Activated effector memory CD4-positive, alpha-beta T cell treated with Interleukin-2 at 50 U/mL for 16 hours (primary cell): ENCODE measurements at places on chromosomes 4 and X.

DNA sequence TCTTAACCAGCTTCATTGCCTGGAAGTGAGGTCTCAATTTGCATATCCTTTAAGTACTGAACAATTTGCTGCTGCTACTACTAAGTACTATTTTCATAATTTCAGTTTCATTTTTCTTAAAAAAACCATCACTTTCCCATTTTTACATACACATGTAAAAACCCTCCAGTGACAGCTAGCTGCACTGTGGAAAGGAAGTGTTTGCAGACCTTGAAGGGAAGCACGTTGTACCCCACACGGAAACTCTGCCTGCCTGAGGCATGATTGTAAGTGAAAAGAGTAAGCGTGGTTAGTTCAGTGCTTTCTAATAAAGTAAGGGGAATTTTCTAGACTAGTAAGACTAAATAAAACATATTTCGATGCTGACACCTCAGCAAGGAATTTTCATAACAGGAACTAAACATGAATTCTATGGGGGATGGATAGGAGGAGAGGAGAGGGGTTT lies 103.6 kb downstream of the RAPGEF2 start:
- no peak for DNase-seq

- DNase-seq = peak; percentile 21
These were observed at the start of gene CPE for GRCh38 chr4:165378745-165379677. TSS of gene CPE (plus strand) at chr4:165379008. CDS start at chr4:165379222, 214 bp downstream.

- no peak for DNase-seq
These were observed 11.1 kb downstream of the RASL11B start for GRCh38 chr4:52873191-52873590.

GRCh38 chr4:31045151-31045550 lies 325.0 kb downstream of the PCDH7 start:
- no peak for DNase-seq

- no peak for DNase-seq
These were observed 1260.2 kb upstream of the PCDH7 start for GRCh38 chr4:29459926-29460325.

GRCh38 chrX:53287493-53288138 lies 6.2 kb upstream of the IQSEC2 start:
- DNase-seq = peak; percentile 24

GRCh38 chr4:174215961-174216680 lies 67.3 kb downstream of the FBXO8 start:
- DNase-seq = no peak

DNA sequence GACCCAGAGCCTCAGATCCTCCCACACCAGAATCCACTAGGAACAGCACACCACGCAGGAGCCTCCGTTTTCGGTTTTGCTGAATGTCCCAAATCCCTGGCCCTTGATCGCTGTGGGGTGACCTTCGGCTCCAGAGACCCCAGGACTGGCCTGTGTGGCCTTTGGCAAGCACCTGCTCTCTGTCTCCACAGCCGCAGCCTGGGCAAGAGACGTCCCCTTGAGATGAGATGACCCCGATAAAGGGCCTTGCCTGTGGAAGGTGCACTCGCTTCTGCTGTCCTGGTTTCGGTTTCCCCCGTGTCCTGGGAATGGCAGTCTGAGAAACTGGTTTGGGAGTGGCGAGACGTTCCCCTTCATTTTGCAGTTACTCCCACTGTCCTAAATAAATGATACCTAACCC lies 9.6 kb downstream of the PSAPL1 start:
- DNase-seq = no peak

DNA sequence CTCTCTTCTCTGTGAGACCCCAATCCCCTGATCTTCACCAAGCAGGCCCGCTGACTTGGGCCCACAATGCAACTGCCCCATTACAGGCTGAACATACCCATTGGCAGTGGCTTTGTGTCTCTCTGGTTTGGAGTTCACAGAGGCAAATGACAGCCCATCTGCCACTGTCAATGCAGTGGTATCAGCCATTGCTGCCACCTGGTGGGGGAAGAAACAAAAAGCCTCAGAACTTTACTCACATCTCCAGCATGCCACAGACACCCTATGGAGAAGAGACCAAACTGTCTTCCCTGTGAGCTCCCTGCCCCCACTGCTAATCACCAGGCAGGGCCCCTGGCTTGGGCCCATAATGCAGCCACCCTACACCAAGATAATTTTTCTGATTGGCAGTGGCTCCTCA lies 729.3 kb upstream of the ACTRT1 start:
- DNase-seq = no peak

DNA sequence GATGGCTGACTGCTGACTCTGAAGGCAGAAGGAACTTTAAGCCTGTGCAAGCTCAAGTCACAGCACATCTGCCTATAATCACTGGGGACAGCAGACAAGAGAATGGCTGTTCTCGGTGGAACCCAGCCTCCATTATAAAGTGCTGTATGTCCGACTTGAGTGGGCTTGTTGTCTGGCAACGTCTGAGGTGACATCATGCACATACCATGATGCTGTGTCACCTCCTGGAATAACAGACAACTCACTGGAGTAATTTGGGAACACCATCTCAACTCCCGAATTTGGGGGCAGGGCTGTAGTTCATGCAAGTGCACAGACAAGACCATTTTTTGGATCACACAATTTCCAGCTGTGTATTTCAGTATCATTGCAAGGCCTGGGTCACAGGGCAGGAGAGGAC lies 59.8 kb upstream of the GPM6B start:
- no peak for DNase-seq

GRCh38 chr4:169116270-169116901 lies 106.3 kb upstream of the CBR4 start:
- DNase-seq = no peak

DNA sequence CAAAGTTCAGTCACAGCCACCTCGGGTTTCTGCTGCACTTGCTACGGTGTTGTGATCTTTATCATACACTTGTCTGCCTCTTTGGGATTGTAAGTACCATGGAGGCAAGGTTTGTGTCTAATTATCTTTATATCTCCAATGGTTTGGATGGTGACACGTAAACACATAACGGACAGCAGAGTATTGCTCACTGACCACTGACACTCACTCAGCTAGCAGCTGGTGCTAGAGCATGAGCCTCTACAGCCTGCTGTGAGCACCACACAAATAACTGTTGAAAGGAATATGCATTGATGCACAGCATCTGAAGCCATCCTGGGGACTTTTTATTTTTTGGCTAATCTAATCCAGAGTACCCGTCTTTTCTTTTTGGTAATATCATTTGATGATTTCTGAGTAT lies 156.0 kb downstream of the DCLK2 start:
- DNase-seq = no peak

DNA sequence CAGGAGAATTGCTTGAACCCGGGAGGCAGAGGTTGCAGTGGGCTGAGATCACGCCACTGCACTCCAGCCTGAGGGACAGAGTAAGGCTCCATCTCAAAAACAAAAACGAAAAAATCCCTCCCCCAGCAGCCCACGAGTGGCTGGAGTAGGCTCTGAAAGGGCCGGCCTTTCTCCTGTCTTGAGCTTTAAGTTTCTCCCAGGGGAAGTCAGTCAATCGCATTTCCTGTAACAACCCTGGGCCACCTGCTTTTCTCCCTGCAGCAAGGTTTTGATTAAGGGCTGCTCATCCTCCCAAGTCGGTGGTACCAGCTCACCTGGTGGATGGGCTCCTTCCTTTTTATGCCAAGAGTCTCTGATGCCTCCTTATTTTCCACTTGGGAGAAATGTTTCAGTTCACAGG lies 2.0 kb upstream of the NYX start:
- no peak for DNase-seq

DNA sequence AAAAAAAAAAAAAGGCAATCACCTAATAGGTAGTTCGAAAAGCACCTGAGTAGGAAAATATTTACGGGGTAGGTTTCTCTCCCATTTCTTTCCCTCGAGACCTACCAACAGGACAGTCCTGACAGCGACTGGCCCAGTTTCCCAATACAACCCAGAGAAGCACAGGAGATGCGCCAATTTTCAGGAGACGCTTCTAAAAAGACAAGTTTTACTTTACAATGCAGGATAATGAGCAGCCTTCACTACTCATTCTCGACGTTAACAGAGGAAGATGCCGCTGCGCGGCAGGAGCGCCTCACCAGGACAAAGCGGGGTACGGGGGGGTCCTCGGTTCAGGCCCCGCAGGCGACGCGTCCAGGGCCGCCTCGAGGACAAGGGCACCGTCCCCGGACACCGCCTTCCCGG lies 708 bp downstream of the BCLAF3 start:
- no peak for DNase-seq

DNA sequence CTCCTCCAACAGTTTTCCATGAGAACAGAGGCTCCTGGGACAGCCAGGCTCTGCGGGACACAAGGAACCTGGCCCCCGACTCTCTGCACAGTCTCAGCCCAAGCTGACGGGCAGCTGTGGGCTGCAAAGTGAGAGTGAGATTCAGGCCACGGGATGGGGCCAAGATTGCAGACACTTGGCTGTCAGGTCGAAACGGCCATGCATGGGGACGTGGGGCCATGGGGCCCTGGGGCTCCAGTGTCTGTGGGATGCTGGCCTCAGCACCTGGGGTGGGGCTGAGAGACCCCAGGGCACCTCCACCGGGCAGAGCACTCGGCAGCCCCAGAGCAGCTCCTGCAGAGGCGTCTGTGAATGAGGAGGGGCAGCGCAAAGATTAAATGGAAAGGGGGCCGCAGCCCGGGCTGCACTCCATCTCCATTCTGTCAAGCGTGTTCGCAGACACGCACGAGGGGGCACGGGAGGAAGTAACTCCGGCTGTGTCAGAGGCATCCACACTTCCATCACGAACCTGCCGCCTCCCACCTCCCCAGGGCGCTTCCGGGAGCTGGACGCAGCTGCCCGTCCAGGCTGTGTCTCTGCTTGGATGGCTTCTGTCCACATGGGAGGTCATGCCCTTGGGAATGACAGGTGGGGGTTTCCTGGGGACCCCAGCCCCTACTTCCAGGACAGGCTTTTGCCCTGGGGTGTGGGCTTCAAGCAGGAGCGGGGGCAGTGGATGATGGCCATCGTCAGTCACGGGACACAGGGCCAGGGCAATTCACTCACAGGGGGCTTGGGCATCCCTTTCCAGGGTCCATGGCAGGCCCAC lies 82.8 kb upstream of the NKX1-1 start:
- no peak for DNase-seq

GRCh38 chr4:46886711-46887110 lies 22.3 kb downstream of the COX7B2 start:
- DNase-seq = no peak

GRCh38 chr4:48490680-48491513 lies 845 bp downstream of the ZAR1 start:
- DNase-seq = no peak

DNA sequence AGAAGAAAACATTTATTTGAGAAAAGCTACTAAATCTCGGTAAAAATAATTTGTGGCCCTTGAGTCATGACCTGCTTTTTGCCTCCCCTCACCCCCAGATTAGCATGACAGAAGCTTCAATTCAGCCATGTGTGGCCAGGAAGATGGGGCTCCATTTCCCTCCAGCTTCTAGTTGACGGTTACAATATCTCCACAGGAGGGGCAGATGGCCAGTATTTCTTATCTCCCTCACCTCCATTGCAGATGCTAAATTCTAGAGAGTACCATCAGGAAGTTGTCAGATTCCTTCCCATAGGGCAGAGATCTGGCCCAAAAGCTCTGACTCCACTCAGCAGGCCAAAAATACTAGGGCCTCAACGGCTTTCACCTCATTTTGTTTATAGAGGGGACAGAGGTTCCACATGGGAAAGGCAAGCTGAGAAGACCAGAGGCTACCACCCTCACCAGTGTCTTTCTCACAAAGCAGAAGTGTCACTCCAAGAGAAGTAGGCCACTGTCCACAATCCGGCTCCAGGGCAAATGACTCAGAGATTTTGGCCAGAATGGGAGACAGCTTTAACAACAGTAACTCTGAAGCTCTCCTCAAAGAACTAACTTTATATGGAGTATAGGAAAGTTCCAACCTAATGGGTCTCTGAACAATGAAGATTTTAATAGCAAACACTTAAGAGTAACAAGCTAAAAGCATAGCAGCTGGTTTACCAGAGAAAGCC lies 108.3 kb downstream of the TBC1D19 start:
- DNase-seq = no peak

GRCh38 chr4:8326206-8326605 lies 56.7 kb downstream of the HTRA3 start:
- DNase-seq = no peak

- no peak for DNase-seq
These were observed 56.4 kb upstream of the XIAP start for GRCh38 chrX:123803331-123803983.

GRCh38 chr4:186097386-186097785 lies 7.1 kb upstream of the FAM149A start:
- no peak for DNase-seq
